CD4-positive, alpha-beta T cell (primary cell): ENCODE measurements at places on chromosomes 11 and 22.

DNA sequence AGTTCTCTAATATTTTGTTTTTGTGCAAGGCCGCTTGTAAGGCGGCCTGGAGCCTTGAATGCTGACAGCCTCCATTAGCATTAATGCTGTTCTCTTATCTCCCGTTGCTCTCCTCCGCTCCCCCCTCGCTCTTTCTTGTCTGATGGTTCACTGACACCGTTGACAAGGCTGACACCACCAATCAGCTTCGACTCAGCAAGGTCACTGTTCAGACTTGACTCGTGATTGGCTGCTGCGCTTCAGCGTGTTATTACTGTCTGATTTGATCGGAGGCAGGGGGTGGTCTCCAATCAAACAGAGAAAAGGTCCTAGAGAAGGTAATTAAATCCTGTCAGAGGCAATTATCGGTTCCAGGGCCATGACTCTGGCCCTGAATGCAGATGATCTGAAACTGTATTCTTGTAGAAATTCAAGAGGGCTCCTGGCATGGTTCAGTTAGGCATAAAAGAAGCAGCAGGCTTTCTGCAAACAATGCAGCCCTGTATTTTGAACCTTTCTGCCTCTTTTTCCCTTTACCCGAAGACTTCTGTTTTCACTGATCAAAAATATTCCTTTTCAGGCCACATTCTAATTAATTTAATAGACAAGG lies 49.3 kb upstream of the MPPED2 start:
- no peak for DNase-seq

DNA sequence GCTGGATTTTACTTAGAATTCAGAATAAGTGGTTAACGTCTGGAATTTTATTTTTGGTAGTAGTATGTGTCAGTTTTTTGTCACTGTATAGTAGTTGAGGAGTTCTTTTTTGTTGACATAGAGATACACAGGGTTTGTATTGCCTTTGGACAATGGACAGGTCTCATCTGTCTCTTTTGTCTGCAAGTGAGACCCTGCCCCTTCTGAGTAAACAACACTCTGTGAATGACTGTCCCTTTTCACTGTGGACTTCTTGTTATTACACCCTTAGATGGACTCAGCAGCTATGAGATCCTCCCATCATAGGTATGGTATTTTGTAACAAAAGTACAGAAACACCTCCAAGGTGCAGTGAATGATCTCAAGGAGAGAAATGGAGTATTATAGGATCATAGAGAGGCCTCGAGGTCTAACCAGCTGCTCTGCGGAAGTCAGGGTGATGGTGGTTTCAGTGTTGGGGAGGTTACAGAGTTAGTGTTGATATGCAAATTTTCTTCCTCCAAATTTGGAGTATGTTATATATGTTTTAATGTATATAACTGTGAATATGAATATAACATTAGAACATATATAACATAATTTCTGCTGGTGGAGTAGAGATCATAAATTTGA lies 7.8 kb downstream of the PPP6R3 start:
- DNase-seq, result no peak

GRCh38 chr22:49017482-49018329 lies 810.0 kb downstream of the BRD1 start:
- peak; percentile 3 for DNase-seq

DNA sequence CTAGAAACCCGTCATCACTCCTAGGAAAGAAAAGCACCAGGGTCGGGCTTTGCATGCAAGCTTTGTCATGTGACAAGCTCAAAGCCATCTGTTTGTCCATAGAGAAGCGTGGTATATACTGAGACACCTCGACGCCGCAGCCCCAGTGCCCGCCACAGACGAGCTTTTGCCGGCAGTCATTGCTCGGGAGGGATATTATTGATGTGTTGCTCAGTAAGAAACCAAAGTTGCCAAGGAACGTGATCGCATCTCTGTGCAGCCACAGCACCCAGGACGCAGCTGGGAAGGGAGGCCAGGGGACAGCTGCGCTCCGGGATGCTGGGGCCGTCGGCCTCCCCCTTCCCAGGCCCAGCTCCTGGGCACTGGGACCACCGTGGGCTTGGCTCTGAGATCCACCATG lies 89.5 kb upstream of the KCNQ1OT1 start:
- DNase-seq, result no peak

- DNase-seq, result peak; percentile 81
Measured at GRCh38 chr11:130431331-130431773, 2.9 kb upstream of the ADAMTS8 start.

DNA sequence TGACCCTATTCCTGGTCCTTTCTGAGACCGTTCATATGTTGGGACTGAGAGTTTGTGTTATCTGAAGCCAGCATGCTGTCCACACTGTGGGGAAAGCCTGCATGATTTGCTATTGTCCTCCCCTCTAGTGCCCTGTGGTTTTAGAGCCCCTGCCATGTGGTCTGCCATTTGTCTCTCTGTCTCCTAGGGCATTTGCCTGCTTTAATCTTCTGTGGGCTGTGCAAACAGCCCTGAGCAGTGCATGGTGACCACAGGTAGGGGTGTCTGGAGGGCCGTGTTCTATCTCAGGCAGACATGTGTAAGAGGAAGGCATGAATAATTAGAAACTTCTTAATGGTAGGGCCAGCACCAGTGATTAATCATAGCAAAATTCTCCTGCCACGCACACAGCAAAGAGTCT lies 23.0 kb downstream of the AMPD3 start:
- DNase-seq, result no peak

DNA sequence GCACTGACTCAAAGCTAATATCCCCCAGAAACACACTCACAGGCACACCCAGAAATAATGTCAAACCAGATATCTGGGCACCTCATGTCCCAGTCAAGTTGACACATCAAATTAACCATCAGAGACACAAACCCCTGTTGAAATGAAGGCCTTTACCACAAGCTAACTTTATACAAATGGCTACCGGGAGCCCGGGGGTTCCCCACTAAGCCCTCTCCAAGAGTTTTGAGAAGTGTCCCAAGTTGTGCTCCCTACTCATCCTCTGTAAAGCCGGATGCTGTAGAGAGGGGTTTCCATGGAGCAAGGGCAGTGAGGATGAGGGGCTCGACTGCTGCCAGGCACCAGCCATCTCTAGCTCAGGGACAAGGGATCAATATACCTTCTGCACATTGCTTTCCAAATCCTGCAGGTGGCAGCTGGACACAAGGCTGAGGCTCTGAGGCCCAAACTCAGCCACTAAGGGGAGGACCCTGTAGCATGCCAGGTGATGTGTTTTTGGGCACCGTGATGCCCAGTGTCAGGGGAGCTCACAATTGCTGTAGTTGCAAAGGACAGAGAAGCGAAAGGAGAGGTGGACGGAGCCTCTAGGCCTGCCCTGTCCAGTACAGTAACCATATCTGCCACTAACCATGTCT lies 145.7 kb downstream of the TTC17 start:
- DNase-seq, result no peak

- DNase-seq, result no peak
Measured at GRCh38 chr11:19499026-19499669, 213.5 kb upstream of the NAV2 start.

- DNase-seq, result no peak
Measured at GRCh38 chr22:47106806-47107205, 344.4 kb downstream of the TBC1D22A start.

GRCh38 chr22:17106161-17106784 lies 14.9 kb downstream of the TMEM121B start:
- DNase-seq, result no peak

GRCh38 chr11:33536178-33536577 lies 164.4 kb downstream of the C11orf91 start:
- no peak for DNase-seq

- DNase-seq, result no peak
Measured at GRCh38 chr11:132312701-132313111, 942.3 kb downstream of the NTM start.

GRCh38 chr11:6232899-6233298 lies 1.5 kb downstream of the FHIP1B start:
- DNase-seq, result no peak

- DNase-seq, result no peak
Measured at GRCh38 chr11:12150831-12151382, 40.5 kb downstream of the MICAL2 start.

DNA sequence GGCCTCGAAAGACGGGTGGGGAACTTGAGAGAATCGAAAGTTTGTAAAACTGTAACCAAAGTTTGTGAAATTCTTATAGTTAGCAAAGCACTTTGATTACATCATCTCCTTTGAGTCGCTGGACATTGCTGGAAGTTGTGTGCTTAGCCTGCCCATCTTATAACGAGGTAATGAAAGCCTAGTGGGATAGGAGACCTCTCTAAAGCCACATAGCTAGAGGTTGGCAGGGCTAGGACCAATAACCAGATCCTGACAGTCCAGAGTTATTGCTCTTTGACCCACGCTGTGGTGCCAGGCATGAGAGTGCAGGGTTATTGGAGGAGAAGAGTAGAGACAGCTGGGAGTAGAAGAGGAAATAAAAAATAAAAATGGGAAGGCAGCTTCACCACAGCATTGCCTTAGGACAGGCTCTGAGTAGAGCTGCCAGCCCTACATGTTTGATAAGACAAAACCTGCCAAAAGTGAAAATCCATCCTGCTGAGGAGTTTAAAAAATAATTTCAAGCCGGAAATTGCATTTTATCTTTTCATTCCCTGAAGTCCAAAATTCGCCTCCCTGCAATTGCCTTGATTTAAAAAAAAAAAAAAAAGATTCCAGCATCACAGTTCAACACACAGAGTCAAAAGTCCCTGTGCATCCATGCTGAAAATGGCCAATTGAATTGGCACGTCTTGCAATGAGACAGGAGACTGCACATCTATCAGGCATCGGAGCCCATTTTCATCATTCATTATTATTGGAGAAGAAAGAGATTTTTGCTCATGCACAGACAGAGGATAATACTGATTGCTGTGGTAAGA lies 225.5 kb upstream of the POU2AF2 start:
- no peak for DNase-seq

- DNase-seq, result peak; percentile 68
Measured at GRCh38 chr22:46122511-46122971, 27.8 kb upstream of the PPARA start.

GRCh38 chr22:46748908-46749675 lies 11.0 kb upstream of the CERK start:
- peak; percentile 78 for DNase-seq

GRCh38 chr11:63769714-63770455 lies 1.3 kb upstream of the ZFTA start:
- no peak for DNase-seq

GRCh38 chr11:130761560-130762220 lies 154.6 kb downstream of the SNX19 start:
- DNase-seq, result no peak

GRCh38 chr11:12112750-12113149 lies 2.4 kb downstream of the MICAL2 start:
- DNase-seq, result no peak

- DNase-seq, result no peak
Measured at GRCh38 chr22:47061226-47061625, 298.8 kb downstream of the TBC1D22A start.

- DNase-seq, result no peak
Measured at GRCh38 chr11:65868076-65868667, 4.4 kb downstream of the EFEMP2 start.

DNA sequence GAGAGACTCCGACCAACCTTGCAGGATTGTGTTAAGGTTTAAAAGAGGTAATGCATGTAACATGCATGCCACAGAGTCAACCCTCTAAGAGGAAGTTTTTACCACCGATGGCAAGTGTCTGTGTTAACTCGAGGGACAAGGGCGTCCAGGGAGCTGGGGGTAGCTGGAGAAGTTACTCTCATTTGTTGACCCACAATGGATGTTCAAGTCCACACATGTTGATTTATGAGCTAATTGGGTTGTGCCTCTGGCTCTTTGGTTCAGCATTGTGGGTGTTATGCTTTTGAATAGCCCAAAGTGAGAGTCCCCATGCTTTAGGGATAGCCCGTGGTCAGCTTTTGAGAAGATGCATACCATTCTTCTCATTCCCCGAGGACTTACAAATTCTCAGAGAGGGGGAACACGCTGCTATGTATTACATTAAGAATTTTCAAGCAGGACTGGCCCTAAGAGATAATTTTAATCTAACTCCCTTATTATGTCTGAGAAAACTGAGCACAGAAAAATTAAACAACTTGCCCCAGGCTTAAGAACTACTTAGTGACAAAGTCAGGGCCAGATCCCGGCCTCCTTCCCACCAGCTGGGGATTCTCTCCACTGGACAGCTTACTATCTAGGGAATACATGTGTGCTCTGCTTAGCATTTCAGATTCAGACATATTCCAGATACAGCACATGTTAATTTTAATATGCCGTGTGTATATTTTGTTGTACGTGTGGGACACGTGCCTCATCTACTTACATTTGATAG lies 5.2 kb upstream of the PLET1 start:
- no peak for DNase-seq

DNA sequence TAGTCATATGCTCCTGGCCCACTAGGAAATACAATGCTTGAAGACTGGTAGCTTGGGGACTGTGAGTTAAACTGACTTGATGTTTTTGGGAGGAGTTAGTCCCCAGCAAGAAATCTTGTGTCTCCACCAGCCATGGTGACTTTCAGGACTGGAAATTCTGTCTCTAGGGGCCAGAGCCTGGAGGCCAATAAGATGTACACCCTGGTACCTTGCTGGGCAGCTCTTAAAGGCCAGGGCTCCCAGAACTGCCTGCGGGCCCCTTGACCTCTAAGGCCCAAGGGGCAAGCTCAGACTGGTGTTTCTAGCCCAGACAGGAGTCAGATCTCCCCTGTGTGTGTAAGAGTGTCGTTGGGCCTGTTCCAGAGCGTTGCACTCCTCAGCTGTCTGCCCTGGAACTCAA lies 128.7 kb upstream of the C11orf58 start:
- DNase-seq, result no peak

DNA sequence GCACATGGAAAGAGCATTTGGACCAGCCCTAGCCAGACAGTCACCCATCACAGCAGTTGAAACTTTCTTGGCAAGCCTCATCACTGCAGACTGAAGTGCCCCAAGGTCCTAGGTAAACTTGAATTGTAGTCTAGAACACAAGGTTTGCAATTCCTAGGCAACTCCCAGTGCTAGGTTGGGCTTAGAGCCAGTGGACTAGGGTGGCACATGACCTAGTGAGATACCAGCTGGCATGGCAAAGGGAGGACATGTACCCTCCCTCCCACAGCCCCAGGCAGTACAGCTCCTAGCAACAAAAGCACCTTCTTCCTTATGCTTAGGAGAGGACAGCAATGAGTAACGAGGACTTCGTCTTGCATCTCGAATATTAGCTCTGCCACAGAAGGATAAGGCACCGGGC lies 889.5 kb downstream of the JRKL start:
- DNase-seq, result no peak

- no peak for DNase-seq
Measured at GRCh38 chr11:15930442-15931025, 425.8 kb downstream of the SOX6 start.

GRCh38 chr11:72786305-72787215 lies 7.3 kb downstream of the STARD10 start:
- no peak for DNase-seq

DNA sequence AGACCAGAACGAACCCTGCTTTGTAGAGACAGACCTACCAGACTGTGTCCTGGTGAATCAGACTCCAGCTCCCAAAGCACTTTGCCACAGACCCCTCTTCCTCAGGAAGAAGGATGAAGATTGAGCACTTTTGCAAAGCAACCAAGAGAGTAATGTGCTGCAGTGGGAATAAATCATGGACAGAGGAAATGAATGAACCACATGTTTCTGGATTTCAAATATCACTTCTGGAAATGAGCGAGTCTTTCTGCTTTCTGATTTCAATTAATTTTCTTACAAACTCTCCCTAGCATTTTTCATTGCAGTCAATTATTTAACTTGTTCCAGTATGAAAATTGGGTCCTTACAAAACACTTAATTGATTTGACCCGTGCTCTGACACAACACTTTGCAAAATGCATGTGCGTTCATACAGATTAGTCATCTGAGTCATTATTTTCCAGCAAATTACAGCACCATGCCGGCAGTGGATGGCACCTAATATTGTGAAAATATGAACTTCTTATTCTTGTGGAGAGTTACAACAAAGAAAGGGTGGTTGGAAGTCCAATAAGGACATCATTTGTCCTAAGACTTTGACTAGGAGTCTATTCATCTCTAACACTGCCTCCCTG lies 315.9 kb upstream of the CCDC90B start:
- DNase-seq, result no peak
